Activated naive CD8-positive, alpha-beta T cell treated with anti-CD3 and anti-CD28 coated beads, Interleukin-2, amount 10 ng/mL, durations not matched to agents 7 days and 5 days (primary cell): ENCODE measurements at places on chromosomes 7 and 10. TPM values are rescaled to one million over a fixed set of nuclear protein-coding genes. Genes with fewer than 3 reads are reported as not detected.

DNA sequence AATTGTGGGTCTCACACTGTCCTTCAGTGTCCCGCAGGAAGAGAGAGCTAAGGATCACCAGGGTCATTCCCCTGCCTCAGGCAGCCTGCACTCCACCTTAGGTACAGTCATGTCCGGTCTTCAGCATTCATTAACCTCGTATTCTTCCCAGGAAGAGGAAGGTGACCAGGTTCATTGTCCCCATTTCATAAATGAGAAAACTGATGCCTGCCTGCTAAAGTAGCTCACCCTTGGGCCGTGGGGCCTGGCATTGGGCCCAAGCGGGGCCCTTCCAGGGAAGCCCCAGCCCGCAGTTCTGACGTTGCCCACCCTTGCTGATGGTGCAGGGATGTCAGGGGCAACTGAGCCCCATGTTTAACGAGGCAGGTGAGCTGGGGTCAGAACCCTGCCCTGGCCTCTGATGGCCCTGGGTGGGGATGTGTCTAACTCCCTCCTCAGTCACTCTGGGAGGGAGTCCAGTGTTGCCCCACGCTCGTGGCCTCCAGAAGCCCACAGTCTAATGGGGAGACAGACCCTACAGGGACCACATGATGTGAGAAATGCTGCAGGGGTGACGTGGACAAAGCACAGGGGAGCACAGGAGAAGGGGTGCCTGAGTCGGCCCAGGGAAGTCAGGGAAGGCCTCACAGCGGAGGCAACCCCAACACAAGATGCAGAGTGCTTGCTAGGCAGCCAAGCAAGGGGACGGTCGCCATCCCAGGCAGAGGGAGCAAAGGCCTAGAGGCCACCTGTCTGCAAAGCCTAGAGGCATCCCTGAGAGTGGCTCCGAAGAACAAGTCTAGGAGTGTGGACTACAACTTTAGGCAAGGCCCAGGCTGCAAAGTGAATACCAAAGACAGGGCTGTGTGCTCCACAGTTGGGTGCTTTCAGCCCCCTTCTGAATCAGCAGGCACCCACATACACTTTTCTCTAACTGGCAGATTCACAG lies 25.1 kb downstream of the DDIT4 start:
- no peak for DNase-seq

OR2F1 gene
- not detected for total RNA-seq

- no peak for DNase-seq
Measured at GRCh38 chr7:116691664-116692063, 19.7 kb downstream of the MET start.

SLC39A12 gene
- not detected for total RNA-seq

DNA sequence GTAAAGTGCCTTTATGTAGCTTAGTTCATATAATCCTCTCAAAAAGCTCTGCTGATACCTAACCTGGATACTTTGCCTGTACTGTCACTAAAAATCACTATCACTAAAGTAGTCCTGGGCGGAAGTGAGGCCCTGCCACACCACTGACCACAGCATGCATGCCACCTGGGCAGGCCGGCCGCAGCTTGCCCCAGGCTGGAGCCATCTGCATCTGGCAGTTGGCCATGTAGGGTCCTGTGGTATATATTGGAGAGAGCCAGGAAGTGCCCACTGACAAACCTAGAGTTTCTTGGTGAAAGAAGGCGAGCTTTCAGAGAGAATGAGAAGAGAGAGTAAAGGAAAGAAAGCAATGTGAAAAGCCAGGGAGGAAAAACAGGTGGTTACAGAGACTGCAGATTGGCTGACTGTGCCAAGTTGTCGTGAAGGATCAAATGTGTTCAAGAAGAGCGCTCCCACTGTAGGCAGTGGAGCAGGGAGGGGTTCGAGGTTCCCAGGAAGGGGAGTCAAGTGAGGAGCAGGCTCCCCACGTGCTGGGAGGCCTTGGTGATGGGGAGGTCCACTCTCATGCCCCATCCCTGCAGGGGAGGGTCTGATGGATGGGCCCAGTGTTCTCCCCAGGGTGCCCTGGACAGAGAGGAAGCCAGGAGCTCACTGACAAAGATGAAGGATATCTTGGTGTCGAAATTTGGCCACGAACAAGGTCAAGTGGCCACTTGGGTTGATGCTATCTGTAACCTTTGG lies 13.6 kb downstream of the LOXL4 start:
- no peak for DNase-seq

HOXA7 gene
- total RNA-seq, result not detected

CLDN15 gene
- total RNA-seq, result 26.6 TPM

DNA sequence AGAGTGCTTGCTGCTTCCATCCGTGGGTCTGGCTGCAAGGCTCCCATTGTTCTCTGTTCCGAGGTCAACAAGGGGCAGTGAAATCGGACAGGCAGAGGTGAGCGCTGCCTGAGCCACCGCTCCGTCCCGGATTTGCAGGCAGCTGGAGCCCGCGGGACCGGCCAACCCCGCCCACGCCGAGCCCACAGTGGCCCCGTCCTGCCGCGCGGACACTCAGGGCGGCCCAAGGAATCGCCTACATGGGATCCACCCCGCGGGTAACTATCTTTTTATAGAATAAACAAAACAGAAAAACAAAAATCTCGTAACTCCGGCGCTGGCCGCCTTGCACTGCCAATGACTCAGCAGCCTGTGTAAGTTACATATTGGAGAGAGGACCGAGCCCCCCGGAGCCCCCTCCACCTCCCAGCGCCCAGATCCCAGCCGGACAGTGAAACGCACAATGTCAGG lies 1.9 kb downstream of the BNIP3 start:
- no peak for DNase-seq

DNA sequence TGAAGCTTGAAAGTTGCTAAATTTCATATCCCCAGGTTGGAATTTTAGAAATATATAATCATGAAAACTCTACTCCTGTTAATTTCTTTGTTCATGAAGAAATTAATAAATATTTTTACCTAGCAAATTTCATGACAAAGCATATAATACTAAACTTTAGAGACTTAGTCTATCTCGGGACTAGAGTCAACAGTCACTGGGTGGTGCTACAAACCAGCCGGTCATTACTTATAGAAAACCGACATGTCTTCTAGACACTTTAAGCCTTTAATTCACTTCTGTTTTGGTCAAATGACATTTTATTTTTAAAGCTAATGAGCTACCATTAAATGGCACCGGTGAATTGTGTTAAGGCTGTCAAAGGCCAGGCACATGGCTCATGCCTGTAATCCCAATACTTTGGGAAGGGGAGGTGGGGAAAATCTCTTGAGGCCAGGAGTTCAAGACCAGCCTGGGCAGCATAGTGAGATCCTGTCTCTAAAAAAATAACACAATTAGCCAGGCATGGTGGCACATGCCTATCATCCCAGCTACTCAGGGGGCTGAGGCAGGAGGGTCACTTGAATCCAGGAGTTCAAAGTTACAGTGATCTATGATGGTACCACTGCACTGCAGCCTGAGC lies 270.1 kb downstream of the CACNA2D1 start:
- DNase-seq, result no peak

DNA sequence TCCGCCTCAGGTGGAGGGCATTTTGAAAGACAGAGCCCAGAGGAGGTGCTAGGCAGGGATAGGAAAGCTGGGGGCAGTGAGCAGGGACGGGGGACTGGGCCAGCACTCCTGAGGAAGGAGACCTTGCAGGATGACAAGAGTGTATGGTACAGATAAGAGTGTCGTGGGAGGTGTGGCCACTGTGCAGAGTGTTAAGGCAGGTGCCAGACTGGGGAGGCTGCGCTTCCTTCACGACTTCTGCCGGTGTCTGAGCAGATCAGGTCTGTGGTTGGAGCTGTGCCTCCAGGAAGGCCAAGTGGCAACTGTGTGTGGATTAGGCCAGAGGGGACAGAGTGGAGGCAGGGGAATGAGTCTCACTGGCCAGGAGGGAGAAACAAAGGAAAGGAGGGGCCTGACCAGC lies 161.7 kb downstream of the HIBADH start:
- DNase-seq, result no peak

DNA sequence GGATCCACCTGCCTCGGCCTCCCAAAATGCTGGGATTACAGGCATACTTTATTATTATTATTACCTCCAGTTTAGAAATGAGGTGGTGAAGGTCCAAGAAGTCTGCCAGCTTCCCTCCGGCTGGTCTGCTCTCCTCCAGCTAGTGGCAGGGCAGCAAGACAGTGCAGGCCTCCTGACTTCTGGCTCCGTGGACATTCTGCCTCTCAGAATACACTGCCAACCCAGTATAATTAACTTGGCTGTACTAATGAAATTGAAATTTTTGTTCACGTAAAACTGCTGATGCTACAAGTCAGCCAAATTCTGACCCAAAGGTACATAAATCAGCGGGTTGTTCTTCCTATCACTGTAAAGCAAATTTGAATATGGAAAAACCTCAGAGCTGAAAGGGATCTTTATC lies 7.6 kb upstream of the PDE1C start:
- DNase-seq, result no peak

ACSM6 gene
- not detected for total RNA-seq

DNA sequence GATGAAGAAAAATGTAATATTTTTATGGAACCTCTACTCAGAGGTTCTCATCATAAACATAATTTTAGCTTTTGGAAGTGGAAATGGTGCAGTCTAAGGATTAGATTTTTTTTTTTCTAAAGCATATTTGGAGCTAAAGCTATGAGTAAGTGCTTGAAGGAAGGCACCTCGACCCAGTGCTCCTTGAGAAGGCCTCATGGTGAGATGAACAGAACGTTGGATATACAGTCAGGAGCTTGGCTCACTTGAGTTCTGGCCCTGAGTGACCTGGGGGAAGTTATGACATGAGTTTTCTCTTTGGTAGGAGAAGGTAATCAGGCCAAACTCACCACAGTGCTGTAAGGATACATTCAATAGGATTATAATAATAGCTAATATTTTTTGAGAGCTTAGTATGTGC lies 163.3 kb downstream of the JCAD start:
- DNase-seq, result no peak

DNA sequence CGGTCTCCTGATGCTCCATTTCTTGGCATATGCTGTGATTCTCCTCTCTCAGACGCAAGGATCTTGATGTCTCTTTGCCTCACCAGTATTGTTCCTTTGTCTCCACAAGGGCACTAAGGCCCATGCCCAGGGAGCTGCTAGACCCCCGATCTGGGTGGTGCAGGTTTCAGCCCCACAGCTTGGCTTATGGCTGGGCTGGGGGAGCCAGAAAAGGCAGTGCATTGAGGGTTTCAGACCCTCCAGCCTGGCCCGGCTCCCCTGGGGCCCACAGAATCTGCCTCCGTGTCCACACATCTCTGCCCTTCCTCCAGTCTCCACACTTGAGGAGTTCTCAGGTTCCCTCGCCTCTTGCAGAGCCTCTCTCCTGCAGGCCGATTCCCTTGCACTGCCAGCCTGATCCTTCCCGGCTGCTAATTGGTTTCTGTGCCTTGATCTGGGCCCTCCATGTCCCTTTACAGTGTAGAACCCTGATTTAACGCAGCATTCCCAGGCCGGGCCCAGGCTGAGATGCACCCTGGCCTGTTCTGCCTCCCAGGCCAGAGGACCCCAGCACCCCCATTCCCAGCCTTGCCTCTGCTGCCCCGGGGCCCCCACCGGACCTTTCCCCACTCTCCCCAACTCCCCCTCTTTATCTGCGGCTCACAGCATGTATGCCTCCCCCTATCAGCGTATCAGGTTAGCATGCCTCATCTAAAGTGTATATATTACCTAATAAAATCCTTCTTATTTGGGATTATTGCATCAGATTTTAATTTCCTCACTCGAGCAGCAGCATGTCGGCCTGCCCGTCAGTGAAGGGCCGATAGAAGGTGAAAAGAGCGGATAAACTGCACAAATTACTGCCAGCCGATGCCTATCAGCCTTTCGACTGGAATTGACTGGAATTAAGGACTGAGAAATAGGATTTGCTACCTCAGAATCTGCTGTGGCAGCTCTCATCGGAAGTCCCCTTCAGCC lies 145.7 kb downstream of the C10orf105 start:
- no peak for DNase-seq

CLDN4 gene
- total RNA-seq, result 0.17 TPM

DNA sequence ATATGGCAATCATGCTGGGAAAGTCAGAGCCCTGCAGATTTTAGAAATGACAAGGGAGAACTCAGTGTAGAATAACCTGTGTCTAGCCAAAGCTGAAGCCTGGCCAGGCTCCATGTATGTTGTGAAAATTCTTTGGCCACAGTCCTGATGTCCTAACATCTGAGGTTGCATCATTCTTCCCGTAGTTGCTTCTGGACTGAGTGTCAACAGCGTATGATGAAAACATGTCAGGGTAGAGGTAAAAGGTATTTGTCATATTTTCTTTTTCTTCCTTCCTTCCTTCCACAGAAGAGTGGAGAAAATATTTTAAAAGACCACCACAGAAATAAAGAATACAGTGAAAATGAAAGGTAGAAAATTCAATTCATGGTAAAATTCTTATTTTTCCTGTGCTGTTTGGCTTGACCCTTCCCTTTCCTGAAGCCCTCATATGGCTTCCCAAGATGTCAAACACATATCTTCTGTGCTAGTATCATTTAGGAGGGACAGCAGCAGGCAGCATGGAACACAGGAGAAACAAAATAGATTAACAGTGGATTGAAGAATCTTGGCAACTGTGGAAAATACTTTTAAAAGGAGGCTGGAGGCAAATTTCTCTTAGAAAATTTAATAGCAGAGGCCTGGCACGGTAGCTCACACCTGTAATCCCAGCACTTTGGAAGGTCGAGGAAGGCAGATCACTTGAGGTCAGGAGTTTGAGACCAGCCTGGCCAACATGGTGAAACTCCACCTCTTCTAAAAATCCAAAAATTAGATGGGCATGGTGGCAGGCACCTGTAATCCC lies 18.9 kb upstream of the NRBF2 start:
- no peak for DNase-seq

GRCh38 chr10:10045765-10046028 lies 972.0 kb upstream of the CELF2 start:
- DNase-seq, result no peak

DNA sequence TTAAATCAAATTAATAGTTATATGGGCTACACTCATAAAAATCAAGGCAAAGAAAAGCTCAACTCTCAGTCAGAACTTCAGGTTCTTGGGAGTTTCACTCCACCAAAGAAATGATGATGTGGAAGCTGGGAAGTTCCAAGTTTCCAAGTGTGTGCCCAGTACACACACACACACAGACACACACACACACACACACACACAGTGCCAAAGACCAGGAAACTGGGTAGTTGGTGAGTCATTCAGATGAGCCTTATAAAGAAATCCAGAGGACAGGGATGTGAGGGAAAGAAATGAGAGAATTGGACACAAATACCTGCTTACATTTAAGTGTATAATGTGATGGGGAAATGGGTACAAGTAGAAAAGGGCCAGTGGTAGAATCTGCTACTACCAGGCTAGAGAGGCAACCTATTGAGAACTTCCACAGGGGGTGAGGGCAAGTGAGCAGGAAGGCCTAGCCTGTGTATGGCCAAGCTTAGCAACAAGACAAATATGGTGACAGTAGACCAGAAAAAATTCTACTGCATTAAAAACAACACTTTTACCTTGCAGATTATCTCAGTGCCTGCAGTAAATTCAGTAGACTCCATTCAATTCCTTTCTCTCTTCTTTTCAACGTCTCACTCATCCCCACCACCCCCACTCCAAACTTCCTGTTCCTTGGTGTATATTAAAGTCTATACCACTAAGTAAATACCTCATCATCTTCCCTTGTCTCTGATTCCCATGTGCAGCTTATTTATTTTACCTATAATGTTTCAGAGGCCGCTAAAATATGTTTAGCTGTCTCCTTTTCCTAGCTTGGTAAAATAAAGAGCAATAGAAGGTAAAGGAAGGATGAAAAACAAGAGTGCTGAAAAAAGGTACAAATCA lies 95.0 kb downstream of the CABCOCO1 start:
- no peak for DNase-seq

GRCh38 chr7:42432644-42433043 lies 195.6 kb upstream of the GLI3 start:
- DNase-seq, result no peak

GRCh38 chr10:95459446-95460045 lies 101.6 kb downstream of the SORBS1 start:
- DNase-seq, result no peak
